ENCODE measurements at places on chromosomes 2 and 18.
A peak's percentile ranks its signal among the peaks of the same experiment; 100 is the strongest.

DNA sequence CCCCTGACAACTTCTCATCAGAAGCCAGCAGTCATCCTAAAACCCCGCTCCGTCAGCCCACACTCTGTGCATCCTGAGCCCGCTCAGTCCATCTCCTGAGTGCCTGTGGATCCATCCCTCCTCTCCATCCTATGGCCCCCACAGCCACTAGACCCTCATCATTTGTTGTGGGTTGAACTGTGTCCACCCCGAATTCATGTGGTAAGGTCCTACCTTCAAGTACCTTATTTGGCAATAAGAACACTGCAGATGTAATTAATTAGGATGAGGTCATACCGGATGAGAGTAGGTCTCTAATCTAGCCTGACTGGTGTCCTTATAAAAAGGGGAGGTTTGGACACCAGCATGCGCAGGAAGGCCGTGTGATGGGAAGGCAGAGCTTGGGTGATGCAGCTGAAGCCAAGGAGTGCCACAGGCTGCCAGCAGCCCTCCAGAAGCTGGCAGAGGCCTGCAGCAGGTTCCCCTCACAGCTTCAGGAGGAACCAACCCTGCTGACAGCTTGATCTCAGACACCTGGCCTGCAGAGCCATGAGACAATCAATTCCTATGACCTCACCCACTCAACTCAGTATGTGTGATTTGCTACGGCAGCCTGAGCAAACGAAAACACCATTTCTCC is 192.4 kb downstream of the ZBTB7C start:
- no peak for DNase-seq

GRCh38 chr2:235804676-235805075 is 310.8 kb downstream of the AGAP1 start:
- no peak for DNase-seq

GRCh38 chr2:118918017-118918416 is 24.0 kb upstream of the MARCO start:
- DNase-seq: no peak

- peak; percentile 7 for DNase-seq
These were observed 293.0 kb upstream of the CDH2 start for GRCh38 chr18:28469946-28470345.

DNA sequence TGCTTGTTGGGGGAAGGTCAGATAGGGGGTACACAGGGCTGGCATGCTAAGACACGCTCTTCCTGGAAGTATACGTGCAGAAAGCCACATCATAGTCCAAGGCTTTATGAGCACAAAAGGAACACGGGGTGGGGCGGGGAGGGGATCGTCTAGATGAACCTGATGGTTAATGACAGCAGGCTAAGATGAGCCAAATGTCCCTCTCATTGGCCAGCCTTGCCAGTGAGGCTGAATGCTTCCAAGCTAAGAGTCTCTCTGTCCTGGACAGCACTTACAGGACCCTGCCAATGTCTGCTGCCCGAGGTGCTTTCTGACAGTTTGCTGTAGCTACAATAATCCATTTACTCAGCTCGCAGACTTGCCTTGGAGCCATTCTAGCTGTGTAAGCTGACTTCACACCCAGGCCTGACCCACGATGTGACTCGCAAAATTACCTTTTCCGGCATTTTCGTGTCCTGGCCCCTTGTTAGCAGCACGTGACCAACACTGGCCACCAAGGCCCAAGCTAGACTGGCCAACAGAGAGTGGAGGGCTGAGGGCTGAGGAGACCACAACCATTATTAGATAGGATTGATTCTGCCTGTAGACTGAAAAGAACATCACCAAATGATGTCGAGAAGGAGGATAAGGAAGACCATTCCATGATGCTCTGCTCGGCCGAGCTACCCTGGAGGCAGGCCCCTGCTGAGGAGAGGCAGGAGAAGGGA is 84.2 kb downstream of the MALT1 start:
- DNase-seq: no peak

- DNase-seq: peak; percentile 68
These were observed 12.7 kb upstream of the DDX18 start for GRCh38 chr2:117801826-117802225.

DNA sequence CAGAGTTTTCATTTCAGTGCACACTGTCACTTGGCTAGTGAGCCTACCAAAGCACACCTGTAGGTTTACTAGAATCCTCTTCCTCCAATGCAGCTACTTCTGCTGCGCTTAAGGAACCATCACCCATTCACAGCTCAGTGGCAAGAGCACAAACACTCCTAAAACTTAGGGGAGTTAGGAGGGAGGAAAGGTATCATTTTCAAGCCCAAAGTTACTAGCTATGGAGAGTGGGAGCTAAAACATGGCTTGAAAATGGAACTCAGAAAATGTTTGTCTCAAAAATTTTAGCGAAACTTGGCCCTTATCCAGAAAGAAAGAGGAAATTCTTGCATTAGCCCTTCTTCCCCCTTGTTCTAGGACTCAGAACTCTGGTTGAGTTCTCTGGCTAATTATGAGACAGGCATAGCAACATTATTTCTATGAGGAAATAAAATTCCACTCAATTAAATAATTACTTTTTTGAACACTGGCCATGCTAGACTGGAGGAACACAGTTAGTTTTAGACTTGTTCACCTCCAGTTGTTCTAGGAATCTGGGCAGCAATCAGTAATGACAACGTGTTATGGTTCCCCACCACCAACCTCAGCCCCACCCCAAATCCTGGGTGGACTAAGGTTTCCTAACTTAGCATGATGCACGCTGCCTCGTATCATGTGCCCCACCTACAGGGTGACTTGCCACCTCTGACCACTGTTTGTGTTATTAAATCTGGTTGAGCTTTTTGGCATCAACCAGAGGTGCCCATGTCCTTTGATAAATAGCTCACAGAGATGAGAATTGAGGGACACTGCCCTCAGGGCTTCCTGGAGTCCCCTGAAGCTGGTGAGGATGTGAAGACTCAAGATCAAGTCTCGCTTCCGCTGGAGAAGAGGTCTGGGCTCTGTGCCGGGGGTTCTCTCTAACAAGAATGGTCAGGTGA is 32.8 kb downstream of the LPIN2 start:
- DNase-seq: peak; percentile 40

DNA sequence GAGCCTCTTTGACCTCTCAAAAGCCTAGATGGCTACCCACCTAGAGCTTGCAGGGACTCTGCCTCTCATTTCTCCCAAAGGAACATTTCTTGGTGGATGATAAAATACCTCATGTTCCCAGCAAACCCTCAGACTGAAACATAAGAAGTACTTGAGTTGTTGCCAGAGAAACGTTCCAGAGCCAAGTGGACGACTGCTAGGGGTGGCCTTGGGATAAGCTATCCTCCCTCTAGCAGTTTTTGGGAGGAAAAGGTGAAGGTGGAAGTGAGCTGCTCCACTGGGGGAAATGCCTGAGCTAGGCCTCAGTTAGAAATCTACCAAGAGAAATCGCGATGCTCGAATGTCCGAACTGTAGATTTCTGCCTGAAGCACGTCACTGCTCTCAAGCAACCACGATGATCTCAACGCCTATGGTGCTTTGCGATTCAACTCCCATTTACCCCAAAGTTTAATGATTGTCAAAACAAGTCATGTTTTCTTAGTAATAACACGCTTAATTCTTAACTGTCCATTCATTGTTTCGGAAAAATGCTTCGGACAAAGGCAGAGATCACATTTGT is 91.5 kb downstream of the CCBE1 start:
- DNase-seq: no peak

- DNase-seq: no peak
These were observed 27.2 kb upstream of the GALR1 start for GRCh38 chr18:77222464-77222863.

- no peak for DNase-seq
These were observed 31.9 kb upstream of the SNED1 start for GRCh38 chr2:240966457-240966905.

GRCh38 chr2:204545861-204546735 is 823 bp downstream of the PARD3B start:
- peak; percentile 37 for DNase-seq

DNA sequence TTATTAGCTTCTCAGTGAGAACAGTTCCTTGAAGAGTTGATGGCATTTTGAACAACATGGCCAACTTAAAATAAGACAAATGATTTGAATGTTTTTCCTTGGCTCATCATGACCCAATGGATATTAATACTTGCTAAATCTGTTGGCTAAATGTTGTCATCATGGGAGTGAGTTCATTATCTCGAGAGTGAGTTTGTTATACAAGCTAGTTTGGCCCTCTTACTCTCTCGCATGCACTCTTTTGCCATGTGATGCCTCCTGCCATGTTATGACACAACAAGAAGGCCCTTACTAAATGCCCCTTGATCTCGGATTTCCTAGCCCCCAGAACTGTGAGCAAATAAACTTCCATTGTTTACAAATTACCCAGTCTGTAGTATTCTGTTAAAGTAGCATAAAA is 22.9 kb upstream of the SANBR start:
- no peak for DNase-seq

GRCh38 chr2:130976591-130977237 is 116.5 kb downstream of the FAM168B start:
- no peak for DNase-seq

DNA sequence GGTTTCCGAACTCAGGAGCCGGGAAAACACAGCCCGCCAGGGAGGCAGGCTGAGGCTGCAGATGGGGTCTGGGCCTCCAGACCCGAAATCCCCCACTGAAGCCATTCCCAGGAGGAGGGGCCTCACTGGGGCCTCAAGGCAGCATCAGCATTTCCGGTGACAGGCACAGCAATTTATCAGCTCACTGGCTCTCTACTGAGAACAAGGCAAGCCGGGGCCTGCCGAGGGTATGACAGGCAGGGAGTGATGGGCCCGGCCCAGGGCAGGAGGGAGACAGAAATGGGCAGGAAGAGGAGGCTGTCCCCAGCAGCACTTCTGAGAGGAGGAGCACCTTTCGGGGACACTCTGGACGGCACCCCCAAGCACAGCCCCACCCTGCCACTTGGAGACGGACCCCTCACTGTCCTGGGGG is 12.5 kb downstream of the SDC1 start:
- no peak for DNase-seq

GRCh38 chr2:171479154-171479814 is 43.0 kb upstream of the CYBRD1 start:
- no peak for DNase-seq

DNA sequence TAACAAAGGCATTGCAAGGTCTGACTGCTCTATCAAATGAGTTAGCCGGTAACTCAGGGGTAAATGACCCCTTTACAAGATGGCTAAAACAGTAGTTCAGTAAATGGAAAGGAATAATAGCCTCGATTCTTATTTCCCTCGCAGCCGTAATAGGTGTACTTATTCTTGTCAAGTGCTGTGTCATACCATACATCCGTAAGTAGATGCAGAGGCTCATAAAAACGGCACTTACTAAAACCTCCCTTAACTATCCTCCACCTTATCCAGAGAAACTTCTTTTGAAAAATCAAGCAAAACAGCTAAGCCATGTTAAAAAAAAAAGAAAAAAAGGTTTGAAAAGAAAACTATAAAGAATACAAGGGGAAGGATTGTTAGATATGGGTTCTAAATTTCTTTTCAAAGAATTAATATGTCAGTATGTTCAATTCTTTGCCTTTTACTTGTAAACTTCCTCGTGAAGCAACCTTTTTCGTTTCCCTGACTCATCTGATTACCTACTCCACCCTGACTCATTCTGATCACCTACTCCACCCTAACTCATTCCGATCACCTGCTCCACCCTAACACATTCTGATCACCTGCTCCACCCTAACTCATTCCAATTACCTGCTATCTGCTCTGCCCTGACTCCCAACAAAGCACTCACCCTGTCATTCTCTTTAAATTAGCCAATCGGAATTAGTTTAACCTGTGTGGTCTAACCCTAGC is 127.5 kb downstream of the SPAG16 start:
- no peak for DNase-seq

DNA sequence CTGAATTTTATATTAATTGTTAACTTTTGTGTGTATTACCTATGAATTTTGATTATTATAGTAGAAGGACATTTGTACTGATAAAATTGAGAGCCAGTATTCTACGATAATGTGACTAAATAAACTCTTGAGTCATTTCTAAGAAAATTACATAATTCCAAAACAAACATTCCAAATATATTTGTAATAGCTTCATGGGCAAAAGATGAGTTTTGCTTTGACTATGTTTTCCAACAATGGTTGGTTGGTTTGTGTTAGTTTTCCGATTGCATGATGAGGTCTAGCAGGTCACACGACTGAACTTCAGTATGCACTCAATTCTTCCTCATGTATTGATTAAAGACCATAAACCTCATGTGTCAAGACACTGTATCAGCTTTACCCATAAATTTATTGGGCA is 71.7 kb upstream of the WDR75 start:
- peak; percentile 78 for DNase-seq

DNA sequence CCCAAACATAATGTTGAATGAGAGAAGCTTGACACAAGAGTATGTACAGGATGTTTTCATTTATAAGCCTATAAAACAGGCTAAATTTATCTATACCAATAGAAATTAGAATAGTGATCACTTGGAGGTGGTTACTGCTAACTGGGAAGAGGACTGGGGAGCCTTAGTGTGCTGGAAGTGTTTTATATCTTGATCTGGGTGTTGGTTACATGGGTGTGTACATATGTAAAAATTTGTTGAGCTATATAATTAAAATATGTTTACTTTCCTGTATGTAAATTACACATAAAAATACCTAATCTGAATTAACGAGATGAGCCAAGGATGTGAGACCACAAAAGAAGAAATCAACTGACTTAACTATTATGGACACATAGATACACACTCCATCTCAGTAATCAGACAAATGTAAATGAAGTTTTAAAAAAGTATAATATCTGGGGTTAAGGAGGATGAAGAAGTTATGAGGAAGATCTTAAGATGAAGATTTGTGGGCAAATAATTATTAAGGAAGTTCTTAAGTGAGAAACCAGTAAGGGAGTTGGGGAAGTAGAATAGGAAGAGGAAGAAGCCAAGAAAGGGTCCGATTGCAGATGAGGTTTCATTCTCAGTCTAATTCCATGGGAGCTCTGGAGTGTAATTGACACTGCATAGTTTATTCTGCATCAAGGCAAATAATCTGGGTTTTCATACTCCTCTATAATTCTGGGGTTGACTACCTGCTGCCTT is 32.3 kb upstream of the NABP1 start:
- no peak for DNase-seq

DNA sequence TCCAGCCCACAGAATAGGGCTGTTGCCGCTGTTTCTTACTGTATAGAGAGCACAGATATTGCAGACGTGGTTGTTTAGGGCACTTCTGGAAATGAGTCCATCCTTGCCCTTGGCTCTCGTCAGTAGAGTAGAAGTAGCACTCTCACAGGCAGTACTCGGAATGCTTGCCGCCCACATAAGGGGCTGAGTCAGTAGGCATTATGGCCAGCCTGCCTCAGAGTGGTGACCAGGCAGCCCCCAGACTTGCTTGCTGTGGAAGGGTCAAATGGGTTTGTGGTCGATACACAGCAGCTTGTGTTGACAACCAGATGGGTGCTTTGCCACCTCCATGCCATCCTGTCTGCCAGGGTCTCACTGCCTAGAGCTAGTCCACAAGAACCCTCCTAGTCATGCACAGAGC is 38.7 kb downstream of the PLEKHB2 start:
- DNase-seq: peak; percentile 58

- DNase-seq: no peak
These were observed 49.7 kb downstream of the PDCL3 start for GRCh38 chr2:100612388-100613000.

GRCh38 chr2:178844269-178844668 is 37.0 kb upstream of the TTN start:
- no peak for DNase-seq

Data from GM23248 (cell line).